Chondrocyte (in vitro differentiated cells): ENCODE measurements at places on chromosomes 3 and 15. TPM values are rescaled to one million over a fixed set of nuclear protein-coding genes. Genes with fewer than 3 reads are reported as not detected.

Gene TRIM71
- 0.05 to 0.17 TPM (median 0.08 TPM) in 3 replicates for total RNA-seq

- DNase-seq, result no peak
These were observed 215.1 kb downstream of the SHQ1 start for GRCh38 chr3:72633121-72633520.

DNA sequence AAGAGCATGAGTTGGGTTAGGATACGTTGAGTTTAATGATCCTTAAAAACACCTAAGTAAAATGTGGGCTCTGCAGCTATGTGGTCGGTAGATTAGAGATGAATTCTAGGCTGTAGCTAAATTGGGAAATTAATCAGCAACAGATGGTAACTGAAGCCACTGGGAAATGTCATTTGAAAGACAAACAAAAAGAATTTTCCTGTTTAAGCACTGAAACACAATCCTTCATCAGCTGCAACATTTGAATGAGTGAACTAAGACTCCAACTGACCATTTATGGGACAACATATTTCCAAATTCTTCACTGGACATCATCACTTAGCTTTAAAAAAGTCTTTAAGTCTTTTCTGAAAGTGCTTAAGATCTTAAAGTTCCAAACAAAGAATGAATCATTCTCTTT is 226.9 kb downstream of the ZNF385D start:
- DNase-seq, result no peak

DNA sequence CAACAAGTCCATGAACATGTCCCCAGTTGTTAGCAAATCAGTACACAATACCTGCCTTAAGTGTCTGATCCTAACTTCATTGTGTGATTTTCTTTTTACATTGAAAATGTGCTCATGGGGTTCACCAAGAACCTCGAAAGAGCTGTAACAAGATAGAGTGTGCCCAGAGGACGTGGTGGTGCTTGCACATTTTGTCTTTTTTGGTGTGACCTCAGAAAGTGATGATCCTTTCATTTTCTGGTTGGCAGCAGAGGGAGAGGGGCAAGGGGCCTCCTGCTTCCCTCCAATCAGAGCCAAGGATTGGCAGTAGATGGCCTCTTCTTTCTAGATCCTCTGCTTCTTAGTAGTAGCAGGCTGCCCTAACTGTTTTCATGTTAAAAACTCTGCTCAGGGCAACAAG is 176.4 kb downstream of the OPA1 start:
- DNase-seq, result no peak

DNA sequence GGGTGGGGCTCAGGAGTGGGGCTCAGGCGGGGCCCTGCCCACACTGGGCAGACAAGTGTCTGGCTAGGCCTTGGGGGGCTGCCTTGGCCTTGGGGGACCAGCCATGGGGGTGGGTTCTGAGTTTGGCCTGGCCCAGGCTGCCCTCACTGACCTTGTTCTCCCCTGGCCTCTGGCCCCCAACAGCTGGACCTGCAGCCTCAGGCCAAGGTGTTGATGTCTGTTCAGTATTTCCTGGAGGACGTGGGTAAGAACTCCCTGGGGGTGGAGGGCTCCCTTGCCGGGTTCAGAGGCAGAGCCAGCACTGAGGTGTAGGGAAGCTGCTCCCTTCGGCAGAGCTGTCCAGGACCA is 20.0 kb downstream of the PRKCD start:
- no peak for DNase-seq

Gene TMC3
- not detected in 3 replicates for total RNA-seq
